ENCODE measurements at places on chromosomes 1 and 21. TPM values are rescaled to one million over a fixed set of nuclear protein-coding genes. Genes with fewer than 3 reads are reported as not detected.

CRYZL1 gene
- 37.4 TPM for polyA plus RNA-seq

PRR9 gene
- 0.30 TPM for polyA plus RNA-seq

ARPC5 gene
- 666 TPM for polyA plus RNA-seq

C2CD2 gene
- polyA plus RNA-seq, result 5.9 TPM

TARBP1 gene
- 5.2 TPM for polyA plus RNA-seq

SYF2 gene
- 39.9 TPM for polyA plus RNA-seq

GIPC2 gene
- polyA plus RNA-seq, result 0.68 TPM

RAB7B gene
- 7.7 TPM for polyA plus RNA-seq

VPS26C gene
- polyA plus RNA-seq, result 42.3 TPM

MX1 gene
- 1.6 TPM for polyA plus RNA-seq

PRAMEF25 gene
- not detected for polyA plus RNA-seq

GRCh38 chr21:28393279-28393678, 599.4 kb downstream of the LTN1 start:
- no peak overlapping the region for H3K27ac ChIP-seq
- no peak for DNase-seq
- H3K4me3 ChIP-seq, result no peak overlapping the region
- H3K36me3 ChIP-seq, result no peaks in the 10 kb centered on the region
- H3K27me3 ChIP-seq, result no peaks in the 10 kb centered on the region

GRCh38 chr1:226967665-226968064, 27.6 kb downstream of the COQ8A start:
- no peaks in the 10 kb centered on the region for H3K36me3 ChIP-seq
- H3K4me1 ChIP-seq, result no peaks in the 10 kb centered on the region
- DNase-seq, result peak; percentile 41
- H3K4me3 ChIP-seq, result no peak overlapping the region

GRCh38 chr1:181726320-181727012, 243.1 kb downstream of the CACNA1E start:
- no peaks in the 10 kb centered on the region for H3K4me1 ChIP-seq
- H3K27me3 ChIP-seq, result no peaks in the 10 kb centered on the region
- no peak overlapping the region for H3K4me3 ChIP-seq

DNA sequence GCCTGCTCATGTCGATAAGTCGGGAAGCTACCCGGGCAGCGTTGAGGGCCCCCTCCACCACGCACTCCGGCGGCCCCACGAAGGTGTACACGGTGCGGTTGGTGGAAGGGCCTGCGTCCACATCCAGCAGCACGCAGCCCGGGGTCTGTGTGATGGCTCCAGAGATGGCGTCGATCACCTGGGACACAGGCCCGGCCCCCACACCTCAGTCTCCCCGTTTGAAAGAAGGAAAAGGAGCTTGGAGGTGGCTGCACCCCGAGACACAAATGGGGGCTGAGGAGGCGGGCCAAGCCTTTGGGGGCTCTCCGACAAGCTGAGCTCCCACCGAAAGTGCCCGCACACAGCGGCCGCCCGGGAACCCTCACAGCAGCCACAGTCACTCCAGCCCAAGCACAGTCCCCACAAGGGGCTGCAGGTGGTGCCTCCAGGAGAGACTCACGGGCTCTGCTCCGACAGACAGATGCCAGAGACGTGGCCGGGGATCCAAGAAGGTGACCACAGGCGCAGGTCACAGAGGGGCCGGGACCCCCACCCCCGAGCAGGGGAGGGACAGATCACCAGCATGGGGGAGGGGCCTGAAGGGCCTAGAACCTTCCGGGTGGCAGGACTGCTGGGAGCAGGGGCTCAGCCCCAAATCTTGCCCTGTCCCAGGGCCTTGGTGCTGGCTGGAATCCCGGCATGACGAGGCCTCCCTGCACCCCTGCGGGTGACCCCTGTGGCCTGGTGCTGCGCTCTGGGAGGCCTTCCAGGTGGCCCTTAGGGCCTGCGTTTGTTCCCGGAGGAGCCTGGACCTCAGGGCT, 1.0 kb downstream of the FTCD start:
- no peak overlapping the region for H3K4me3 ChIP-seq
- H3K27ac ChIP-seq, result no peak overlapping the region
- H3K4me1 ChIP-seq, result no peaks in the 10 kb centered on the region
- no peak for DNase-seq

GRCh38 chr1:25037174-25038074, 107.3 kb upstream of the RUNX3 start:
- H3K27me3 ChIP-seq, result peaks cover 27% of the 10 kb centered on the region
- no peak overlapping the region for H3K27ac ChIP-seq
- DNase-seq, result peak; percentile 58
- H3K4me1 ChIP-seq, result no peaks in the 10 kb centered on the region

GRCh38 chr1:50502147-50502546, 78.9 kb upstream of the DMRTA2 start:
- DNase-seq, result no peak
- H3K4me1 ChIP-seq, result no peaks in the 10 kb centered on the region
- peaks cover 22% of the 10 kb centered on the region for H3K36me3 ChIP-seq
- no peak overlapping the region for H3K27ac ChIP-seq

- DNase-seq, result no peak
- no peaks in the 10 kb centered on the region for H3K27me3 ChIP-seq
- peaks cover 27% of the 10 kb centered on the region for H3K4me1 ChIP-seq
- no peak overlapping the region for H3K4me3 ChIP-seq
- H3K27ac ChIP-seq, result no peak overlapping the region
- no peaks in the 10 kb centered on the region for H3K36me3 ChIP-seq
These were observed 75.1 kb downstream of the ZNF281 start for GRCh38 chr1:200334661-200335256.

DNA sequence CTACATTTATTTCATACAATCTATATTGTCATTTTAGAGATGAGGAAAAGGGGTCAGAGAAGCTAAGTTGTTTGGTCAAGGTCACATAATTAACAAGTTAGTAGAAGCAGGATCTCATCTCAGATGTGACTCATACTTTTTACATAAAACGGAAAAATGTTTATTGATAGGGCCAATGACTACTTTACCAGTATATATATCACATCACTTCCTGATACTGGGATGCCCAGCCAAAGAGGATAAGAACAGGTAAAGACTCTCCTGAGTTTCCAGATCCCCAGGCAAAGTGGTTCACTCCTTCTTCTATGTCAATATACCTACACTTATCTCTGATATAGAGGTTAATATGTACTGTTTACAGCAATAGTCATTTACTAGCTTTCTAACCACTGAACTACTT, 21.0 kb downstream of the YIPF1 start:
- no peak overlapping the region for H3K27ac ChIP-seq
- DNase-seq, result no peak
- peaks cover 7% of the 10 kb centered on the region for H3K36me3 ChIP-seq

GRCh38 chr1:27931759-27932158, 3.0 kb upstream of the SMPDL3B start:
- no peak overlapping the region for H3K27ac ChIP-seq
- no peak overlapping the region for H3K4me3 ChIP-seq
- peaks cover 5% of the 10 kb centered on the region for H3K4me1 ChIP-seq
- peak; percentile 22 for DNase-seq
- H3K27me3 ChIP-seq, result no peaks in the 10 kb centered on the region
- H3K36me3 ChIP-seq, result no peaks in the 10 kb centered on the region

- H3K27ac ChIP-seq, result peak overlapping the region; percentile 88
- H3K4me1 ChIP-seq, result peaks cover 26% of the 10 kb centered on the region
- peak overlapping the region; percentile 43 for H3K4me3 ChIP-seq
- peak; percentile 97 for DNase-seq
- no peaks in the 10 kb centered on the region for H3K36me3 ChIP-seq
- H3K27me3 ChIP-seq, result no peaks in the 10 kb centered on the region
These were observed 46.7 kb downstream of the GALNT2 start for GRCh38 chr1:230113593-230114236.

DNA sequence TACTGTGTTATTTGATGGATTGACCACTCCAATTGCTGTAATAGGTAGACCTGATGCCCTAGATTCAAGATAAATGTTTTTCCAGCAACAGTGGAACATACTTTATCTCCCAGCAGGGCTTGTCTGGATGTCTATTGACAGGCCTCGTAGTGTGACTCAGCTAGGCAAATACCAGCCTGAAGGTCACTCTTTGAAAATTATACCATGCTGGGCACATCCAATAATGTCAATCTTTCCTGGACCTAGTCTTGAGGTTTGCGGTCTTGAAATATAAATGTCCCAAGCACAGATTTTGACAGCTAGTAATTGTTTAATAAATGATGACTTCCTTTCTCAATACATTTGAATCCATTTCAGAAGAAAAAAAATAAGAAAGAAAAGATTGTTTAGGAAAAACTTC, 1138.0 kb upstream of the TMPRSS15 start:
- no peaks in the 10 kb centered on the region for H3K4me1 ChIP-seq
- H3K4me3 ChIP-seq, result no peak overlapping the region
- DNase-seq, result no peak
- H3K36me3 ChIP-seq, result no peaks in the 10 kb centered on the region
- H3K27me3 ChIP-seq, result no peaks in the 10 kb centered on the region

DNA sequence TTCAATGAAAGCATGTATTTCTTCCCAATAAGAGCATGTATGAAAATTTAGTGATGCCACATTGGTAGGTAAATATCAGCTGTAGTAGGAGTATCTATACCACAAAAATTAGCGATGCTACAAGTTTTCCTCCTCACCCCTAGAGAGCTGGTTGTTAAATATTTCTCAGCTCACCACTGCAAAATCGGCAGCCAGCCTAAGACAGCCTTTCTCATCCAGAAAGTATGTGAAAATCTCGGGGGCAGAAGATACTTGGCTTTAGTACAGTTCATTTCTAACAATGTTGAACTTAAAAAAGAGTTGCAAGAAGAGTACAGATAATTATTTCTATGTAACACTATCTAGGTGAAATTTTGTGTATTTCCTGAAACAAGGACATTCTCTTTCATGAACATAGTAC, 235.4 kb downstream of the TPR start:
- no peaks in the 10 kb centered on the region for H3K36me3 ChIP-seq
- H3K4me1 ChIP-seq, result peaks cover 20% of the 10 kb centered on the region
- H3K4me3 ChIP-seq, result peak overlapping the region; percentile 49

Data from GM23248 (cell line).